Vagina (tissue), 2 donors: ENCODE measurements at places on chromosomes 1 and 21. TPM values are rescaled to one million over a fixed set of nuclear protein-coding genes. Genes with fewer than 3 reads are reported as not detected.

AGMAT gene
- total RNA-seq, result 1.5 TPM

KLF17 gene
- 0.25 TPM for total RNA-seq

APOBEC4 gene
- not detected for total RNA-seq

DNA sequence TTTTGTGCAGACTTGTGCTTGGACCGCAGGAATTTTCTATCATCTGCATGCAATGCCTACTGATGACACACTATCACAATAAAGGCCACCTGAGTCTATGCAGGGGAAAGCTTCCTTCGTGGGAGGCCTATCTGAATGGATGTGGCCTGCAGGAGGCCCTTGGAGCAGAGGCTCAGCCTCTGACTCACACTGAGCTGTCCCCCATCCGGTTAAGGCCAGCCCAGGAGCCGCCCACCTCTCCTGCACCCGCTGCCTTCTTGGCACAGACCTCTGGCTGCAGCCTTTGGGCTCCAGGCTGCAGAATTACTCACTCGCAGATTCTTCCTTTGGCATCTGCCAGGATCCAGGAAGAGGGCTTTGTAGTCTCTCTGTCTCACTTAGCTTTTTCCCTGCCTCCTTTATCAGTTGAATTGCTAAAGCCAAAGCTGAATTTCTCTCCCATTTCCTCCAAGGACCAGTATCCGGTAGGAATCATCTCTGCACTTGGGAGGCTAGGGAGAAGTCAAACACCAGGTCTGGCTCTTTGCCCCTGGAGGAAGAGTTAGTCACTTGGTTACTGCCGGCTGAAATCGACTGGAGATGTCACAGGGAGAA, 65.1 kb upstream of the JUN start:
- H3K4me1 ChIP-seq, result peaks cover 18% of the 10 kb centered on the region
- H3K27me3 ChIP-seq, result no peaks in the 10 kb centered on the region
- DNase-seq, result no peak

- peak overlapping the region; percentile 97 for H3K27ac ChIP-seq
- no peaks in the 10 kb centered on the region for H3K27me3 ChIP-seq
- H3K36me3 ChIP-seq, result no peaks in the 10 kb centered on the region
- no peak for DNase-seq
- H3K4me1 ChIP-seq, result peaks cover 83% of the 10 kb centered on the region
Observed at GRCh38 chr1:156119503-156120209, 5.1 kb downstream of the LMNA start.

DNA sequence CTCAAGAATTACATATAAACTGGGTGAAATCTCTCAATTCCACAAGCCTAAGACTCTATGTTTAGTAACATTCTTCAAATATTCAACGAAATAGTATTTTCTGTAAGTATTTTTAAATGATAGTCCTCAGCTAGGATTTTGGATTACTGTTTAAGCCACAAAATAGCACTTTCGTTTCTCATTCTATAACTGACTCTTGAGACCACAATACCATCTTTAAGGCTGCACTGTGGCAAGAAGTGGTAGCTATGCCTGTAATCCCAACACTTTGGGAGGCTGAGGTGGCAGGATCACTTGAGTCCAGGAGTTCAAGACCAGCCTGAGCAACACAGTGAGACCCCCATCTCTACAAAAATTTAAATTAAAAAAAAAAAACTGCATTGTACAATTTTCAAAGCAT, 126.7 kb downstream of the CDC42BPA start:
- no peak for DNase-seq
- no peaks in the 10 kb centered on the region for H3K4me1 ChIP-seq
- no peaks in the 10 kb centered on the region for H3K27me3 ChIP-seq
- H3K27ac ChIP-seq, result no peak overlapping the region

GRCh38 chr1:155978325-155978972, at the start of gene ARHGEF2:
TSS of gene ARHGEF2 (minus strand) at chr1:155978547. CDS start at chr1:155978427, 120 bp downstream.
- peak within 1 kb of the TSS; percentile 85 for H3K4me3 ChIP-seq
- peaks cover 89% of the 10 kb centered on the region for H3K4me1 ChIP-seq
- H3K36me3 ChIP-seq, result no peaks in the 10 kb centered on the region
